Activated naive CD8-positive, alpha-beta T cell treated with anti-CD3 and anti-CD28 coated beads, Interleukin-2, amount 10 ng/mL, durations not matched to agents 7 days and 5 days (primary cell): ENCODE measurements at places on chromosomes 11 and 22. TPM values are rescaled to one million over a fixed set of nuclear protein-coding genes. Genes with fewer than 3 reads are reported as not detected.

Gene OR11H1
- total RNA-seq = not detected

Gene HSPB2
- total RNA-seq = 0.23 TPM

Gene LYVE1
- not detected for total RNA-seq

Gene TSSK2
- not detected for total RNA-seq

Gene MPEG1
- total RNA-seq = 2.0 TPM

Gene KCTD14
- total RNA-seq = 0.22 TPM
